RKO (cell line): ENCODE measurements at places on chromosomes 13 and 19.

DNA sequence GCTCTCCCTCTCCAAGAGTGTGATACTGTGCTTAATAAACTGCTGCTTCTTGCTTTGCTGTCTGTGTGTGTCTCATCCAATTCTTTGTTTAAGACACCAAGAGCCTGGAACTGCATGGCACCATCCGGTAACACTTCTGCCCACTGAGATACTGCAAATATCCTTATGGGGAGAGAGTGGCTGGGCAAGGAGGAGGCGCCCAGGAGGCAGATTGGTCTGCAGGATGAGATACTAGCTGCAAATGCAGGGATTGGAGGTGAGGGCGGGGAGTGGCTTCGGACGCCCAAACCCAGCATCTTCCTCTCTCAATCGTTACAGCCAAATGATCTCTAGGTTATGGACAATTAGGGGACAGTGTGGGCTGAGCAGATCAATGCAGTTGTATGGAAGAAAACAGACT is 1.7 kb upstream of the SIGLEC7 start:
- DNase-seq = no peak

- DNase-seq = no peak
Measured at GRCh38 chr19:58394821-58395219, 636 bp upstream of the RNF225 start.

DNA sequence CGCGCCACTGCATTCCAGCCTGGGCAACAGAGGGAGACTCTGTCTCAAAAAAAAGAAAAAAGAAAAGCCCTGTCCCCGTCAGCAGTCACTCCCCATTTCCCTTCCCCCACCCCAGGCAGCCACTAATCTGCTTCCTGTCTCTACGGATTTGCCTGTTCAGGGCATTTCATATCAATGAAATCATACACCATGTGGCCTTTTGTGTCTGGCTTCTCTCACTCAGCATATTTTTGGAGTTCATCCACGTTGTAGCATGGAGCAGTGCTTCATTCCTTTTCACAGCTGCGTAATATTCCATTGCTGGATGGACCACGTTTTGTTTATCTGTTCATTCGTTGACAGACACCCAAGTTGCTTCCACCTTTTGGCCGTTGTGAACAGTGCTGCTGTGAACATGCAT is 36.1 kb upstream of the KLF2 start:
- DNase-seq = no peak

DNA sequence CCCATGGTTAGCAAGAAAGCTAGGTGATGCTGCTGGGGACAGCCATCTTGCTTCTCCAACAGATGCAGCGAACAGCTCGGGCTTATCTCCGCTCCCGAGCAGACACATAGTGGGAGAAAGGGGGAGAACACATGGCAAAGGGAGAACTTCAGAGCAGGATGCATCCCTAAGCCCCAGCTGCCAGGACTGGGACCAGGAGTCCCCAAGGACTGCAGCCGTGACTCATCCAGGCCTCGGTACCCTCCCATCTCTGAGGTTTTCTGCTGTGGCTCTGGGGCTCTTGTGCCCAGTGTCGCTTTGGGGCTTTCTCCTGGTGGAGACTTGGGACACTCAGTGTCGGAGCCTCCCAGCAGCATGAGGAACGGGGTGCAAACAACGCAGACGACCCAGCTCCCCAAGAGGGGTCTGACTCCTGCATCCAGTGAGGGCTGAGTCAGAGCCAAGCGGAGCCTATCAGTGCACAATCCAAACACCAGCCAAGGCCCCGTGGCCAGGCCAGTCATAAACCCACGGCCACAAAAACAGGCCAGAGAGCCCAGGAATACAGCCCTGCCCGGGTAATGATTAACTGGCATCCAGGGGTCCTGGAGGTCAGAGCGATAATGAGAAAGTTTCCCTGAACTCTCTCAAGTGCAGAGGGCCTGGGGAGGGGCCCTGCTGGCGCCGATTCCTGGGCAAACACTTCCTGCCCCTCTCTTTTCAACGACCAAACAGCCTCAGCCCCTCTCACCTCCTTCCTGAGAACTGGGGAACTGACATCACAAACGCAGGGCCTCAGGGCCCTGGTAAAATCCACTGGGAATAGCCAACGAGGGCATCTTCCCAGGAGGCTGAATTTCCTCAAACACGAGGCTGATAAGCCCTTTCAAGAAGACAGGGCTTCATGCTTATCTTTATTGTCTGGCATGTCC is 202.9 kb downstream of the USP12 start:
- no peak for DNase-seq

- DNase-seq = no peak
Measured at GRCh38 chr19:44677019-44677811, 5.9 kb downstream of the CEACAM19 start.

DNA sequence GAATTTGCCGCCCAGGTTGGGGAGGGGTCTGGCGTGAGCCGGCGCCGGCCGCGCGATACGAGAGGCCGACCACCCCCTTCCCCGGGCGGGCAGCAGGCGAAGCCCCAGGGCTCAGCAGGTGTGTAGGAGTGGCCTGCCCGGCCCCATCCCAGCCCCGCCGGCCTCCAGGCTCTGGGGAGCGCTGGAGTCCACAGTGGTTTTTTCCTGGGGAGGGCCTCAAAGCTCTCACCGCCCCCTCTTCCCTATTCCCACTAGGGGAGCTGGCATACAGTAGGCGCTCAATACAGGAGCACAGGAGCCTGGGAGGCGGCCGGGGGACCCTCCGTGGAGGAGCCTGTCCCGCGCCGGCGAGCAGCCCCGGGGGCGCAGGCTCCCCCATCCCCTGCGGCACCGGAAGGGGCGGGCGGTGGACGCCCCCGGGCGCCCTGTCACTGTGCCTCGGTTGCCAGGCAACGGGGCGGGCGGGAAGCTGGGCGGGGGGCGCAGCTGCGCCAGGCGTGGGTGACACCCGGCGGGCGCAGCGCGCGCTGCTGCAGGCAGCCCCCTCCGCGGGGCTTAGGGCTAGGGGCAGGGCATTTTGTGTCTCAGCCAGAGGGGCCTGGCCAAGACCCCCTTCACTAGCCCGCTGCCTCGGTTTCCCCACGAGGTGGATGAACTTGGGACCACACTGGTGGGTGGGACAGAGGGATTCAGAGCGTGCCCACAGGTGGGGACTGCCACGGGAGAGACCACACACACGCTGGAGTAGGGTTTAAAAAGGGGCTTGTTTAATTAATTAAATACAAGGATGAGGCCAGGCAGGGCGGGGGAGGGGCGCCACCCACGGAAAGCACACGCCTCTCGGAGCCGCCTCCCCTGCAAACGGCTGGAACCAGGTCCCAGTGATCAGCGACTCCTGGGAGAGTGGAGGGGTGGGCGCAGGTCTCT is 3.6 kb upstream of the REXO1 start:
- no peak for DNase-seq

- DNase-seq = no peak
Measured at GRCh38 chr13:74871369-74872070, 610.4 kb downstream of the TBC1D4 start.

DNA sequence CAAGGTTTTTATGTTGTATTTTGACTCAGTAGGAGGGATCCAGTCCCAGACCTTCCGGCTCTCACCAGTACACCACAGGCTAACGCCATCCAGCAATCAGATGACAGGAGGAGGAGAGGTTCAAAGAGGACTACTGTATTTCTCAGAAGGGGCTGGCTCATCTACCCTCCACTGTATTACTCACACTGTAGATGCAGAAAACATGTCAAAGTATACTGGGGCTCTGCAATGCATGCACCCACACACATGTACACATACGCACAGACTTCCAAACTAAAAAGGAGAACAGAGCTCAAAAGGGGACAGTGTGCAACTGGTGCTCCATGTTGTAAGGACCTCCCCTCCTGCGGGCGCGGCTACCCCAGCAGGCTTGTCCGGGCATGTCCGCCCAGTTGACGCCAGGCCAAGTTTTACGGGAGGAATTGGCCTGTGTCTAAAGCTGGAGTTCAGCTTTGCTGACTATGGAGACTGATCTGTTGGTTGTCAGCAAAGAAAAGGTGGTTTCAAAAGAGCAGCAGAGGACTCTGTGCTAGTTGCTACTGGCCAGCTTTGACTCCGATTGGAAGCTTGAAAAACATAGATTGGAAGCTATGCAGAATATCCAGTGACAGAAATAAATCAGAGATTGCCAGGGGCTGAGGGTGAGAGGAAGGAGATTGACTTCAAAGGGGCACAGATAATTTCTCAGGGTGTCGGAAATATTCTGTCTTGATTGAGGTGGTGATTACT is 314.2 kb downstream of the DLEU7 start:
- DNase-seq = no peak

- no peak for DNase-seq
Measured at GRCh38 chr19:51751655-51752054, at the start of gene FPR1. Gene FPR1, minus strand, starts transcription at chr19:51751878. Its CDS starts 4,884 bp downstream, at chr19:51746994.

GRCh38 chr19:6577476-6578125 is 13.3 kb downstream of the CD70 start:
- DNase-seq = no peak

DNA sequence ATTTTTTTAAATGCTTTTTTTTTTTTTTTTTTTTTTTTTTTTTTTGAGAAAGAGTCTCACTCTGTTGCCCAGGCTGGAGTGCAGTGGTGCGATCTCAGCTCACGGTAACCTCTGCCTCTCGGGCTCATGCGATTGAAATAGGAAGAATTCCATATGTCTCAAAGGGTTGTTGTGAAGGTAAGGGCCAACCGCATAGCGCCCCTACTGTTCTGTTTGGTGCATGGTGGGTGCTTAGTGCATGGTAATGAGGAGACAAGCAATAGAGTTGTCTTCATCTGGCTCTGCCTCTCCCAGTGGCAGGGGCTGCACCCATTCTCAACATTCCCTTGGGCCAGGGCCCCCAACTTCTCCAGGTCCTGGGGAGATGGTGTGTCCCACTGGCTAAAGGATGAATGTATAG is 68.7 kb downstream of the RASL11A start:
- peak; percentile 64 for DNase-seq

GRCh38 chr13:26816881-26817280 is 56.3 kb upstream of the GPR12 start:
- DNase-seq = no peak

DNA sequence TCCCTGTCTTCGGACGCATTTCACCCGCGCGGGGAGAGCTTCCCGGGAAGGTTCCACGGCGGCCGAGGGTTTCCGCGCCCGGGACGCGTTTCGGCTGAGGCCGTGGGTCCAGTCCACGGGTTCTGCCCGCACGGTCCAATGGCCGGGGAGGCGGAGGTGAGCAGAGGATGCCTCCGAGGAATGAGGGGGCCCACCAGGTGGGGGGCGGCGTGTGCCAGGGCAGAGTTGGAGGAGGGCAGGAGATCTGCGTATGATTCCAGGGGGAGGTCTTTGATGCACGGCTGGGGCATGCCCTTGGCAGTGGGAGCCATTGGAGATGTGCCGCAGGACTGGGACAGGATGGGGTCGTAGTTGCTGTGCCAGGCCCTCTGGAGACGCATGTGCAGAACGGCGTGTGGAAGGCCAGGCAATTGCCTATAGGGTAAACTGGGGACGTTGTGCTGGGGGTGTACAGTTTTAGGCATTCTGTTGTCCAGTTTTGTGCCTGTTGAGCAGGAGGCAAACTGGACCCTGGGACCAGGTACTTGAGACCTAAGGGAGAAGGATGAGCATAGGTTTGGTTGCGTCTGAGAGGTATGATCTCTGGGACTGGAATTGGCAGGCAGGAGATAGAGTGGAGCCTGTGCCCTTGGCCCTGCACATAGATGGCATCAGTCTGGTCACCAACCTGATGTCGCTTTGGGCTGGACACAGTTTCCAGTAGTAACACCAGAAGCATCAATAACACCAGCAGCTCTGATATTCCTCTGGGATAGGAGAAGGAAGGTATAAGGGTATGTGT is 751 bp downstream of the ZNF584 start:
- peak; percentile 75 for DNase-seq

DNA sequence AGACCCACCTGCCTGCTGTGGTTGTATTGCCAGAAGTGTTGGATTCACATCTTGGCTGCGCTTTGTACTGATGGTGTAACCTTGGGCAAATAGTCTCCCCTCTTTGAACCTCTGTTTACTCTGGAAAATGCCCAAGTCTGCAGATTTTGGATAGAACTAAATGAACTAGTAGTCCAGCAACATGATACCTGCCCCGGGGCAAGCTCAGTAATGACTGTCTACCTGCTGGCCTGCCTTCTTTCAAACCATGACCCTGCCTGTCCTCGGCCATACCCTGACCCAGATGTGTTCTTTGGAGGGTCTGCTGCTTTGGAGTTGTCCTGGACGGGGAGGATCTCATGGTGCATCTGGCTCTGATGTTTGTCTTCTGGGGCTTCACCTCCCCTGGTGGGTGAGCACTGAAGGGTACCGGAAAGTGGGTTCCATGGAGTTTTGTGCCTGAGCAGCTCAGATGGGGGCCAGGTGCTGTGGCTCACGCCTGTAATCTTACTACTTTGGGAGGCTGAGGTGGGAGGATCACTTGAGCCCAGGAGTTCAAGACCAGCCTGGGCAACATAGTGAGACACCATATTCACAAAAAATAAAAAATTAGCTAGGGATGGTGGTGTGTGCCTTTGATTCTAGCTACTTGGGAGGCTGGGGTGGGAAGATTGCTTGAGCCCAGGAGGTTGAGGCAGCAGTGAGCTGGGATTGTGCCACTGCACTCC is 59.5 kb downstream of the TNFRSF19 start:
- no peak for DNase-seq

- no peak for DNase-seq
Measured at GRCh38 chr13:75399168-75399878, 82.6 kb downstream of the TBC1D4 start.

DNA sequence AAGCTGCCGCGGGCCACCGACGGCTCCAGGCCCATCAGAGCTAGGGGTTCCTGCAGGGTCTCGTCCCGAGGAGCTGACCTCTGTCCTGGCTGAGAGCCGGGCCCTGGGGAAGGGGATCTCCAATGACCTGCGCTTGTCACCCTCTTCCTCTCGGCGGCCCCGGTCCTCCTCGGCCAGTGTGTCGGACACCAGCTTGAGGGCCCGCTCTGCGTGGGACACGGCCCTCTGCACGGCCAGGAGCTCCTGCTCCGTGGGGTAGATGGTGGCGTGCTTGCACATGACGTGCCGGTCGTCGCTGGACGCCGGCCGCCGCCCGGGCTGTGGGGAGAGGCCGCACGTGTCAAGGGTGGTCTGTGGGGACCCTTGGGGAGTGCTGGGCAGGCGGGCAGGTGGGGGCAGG is 32.7 kb upstream of the MATK start:
- DNase-seq = no peak

GRCh38 chr13:71879129-71879535 is 12.1 kb upstream of the DACH1 start:
- peak; percentile 72 for DNase-seq

- DNase-seq = no peak
Measured at GRCh38 chr13:21889651-21890050, 218.8 kb downstream of the FGF9 start.
